Glutamatergic neuron (in vitro differentiated cells): ENCODE measurements at places on chromosomes 11 and 22. TPM values are rescaled to one million over a fixed set of nuclear protein-coding genes. Genes with fewer than 3 reads are reported as not detected.

OR10A2 gene
- total RNA-seq: not detected

MUC2 gene
- total RNA-seq: not detected

DNA sequence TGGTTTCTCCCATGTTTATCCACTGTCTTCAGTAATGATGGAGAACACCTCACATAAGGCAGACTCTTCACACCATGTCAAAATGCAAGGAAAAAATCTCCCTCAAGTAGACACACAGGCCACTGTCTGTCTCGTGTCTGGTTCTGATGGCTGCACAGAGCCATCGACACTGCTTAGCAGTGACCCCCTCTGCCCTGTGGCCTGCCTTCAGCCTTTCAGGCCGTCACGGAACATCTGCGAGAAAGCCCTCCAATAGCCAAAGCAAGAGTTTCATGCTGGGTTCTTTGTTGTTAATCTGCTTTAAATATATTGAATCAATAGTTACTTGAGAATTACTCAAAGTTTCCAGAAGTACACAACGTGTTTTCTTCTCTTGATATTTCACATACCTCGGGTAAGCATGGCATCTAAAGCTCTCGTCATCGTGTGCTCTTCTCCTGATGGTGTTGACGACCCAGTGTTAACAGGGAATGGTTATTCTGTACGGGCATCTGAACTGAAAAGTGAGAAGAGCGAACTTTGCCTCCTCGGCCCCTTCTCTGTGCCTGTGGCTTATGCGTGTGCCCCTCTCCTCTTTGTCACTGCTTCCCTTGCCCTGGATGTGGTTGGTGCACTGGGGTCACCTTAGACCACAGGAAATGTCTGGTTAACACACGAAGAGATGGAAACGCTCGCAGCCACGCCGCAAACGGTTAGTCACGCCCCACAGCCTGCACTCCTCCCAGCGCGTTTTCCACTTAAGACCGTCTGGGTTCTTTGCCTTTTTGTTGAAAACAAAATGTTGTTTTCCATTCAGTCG is 33.4 kb upstream of the CTTN start:
- no peak for DNase-seq

GRCh38 chr11:65425105-65425970 is 2.7 kb downstream of the NEAT1 start:
- DNase-seq: no peak

DNA sequence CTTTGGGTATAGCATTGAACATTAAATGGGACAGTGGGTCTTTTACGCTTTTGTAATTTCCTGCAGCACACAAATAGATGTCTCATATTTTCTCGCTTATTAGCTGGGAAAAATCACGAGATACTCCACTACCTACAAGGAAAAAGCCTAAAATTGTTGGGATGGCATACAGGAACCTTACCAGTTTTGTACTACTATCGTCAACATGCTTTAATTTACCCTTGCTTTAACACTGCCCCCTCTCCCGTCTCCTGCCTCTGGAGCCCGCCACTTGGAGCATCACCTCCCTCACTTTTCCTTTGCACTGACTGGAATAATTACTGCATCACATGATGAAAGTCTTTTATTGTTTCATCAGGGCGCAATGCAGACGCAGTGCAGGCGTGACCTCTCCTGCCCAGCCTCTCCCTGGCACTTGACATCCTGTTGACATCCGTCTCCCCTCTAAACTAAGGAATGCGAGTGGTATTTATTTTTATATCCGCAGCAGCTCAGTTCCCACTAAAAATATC is 1.0 kb upstream of the FNBP4 start:
- DNase-seq: peak; percentile 29

DNA sequence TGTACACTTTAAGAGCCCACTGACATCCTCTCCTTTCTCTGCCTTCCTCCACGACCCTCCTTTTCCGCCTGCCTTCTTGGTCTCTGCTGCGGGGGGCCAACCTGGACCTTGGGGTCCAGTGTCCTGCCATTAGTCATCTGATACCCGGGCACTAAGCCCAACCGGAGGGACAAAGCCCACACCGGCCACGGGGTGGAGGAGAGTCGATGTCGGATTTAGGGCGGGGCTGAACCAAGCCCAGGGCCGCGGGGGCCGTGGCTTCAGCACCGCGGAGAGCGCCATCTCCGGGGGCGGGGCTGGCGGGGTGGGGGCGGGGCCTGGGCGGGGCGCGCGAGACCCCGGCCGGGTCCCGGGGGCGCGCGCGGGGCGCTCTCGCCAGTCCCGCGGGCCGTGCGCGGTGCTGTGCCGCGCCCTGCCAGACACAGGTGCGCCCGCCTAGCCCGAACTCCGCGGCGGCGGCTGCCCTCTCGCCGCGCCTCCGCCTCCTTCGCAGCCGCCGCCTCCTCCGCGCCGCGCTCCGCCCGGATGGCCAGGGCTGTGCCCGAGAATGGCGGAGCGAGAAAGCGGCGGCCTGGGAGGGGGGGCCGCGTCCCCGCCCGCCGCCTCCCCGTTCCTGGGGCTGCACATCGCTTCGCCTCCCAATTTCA is at the start of gene MAPK8IP1:
TSS of gene MAPK8IP1 (plus strand) at position 378 of the 647 bp plus-strand sequence. CDS start at position 548, 170 bp downstream.
- peak; percentile 78 for DNase-seq

GRCh38 chr11:10294290-10294953 is 403 bp upstream of the SBF2 start:
- peak; percentile 56 for DNase-seq

RIMBP3B gene
- 0.07 TPM for total RNA-seq

PANX3 gene
- total RNA-seq: not detected

GRCh38 chr11:125263268-125263790 is 98.8 kb downstream of the PKNOX2 start:
- DNase-seq: peak; percentile 78

DNA sequence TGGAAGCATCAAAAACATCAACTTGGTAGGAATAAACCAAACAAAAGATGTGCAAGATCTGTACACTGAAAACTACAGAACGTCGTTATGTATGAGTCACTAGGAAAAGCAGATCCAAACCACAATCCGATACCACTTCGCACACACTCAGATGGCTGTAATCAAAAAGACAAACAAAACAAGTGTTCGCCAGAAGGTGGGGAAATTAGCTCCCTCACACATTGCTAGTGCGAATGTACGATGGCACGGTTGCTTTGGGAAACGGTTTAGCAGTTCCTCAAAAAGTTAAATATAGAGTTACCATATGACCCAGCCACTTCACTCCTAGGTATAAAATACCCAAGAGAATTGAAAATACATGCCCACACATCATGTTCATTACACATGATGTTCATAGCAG is 14.8 kb upstream of the CARD10 start:
- DNase-seq: no peak

- DNase-seq: no peak
Observed at GRCh38 chr11:103594283-103594682, 442.2 kb upstream of the DDI1 start.

DNA sequence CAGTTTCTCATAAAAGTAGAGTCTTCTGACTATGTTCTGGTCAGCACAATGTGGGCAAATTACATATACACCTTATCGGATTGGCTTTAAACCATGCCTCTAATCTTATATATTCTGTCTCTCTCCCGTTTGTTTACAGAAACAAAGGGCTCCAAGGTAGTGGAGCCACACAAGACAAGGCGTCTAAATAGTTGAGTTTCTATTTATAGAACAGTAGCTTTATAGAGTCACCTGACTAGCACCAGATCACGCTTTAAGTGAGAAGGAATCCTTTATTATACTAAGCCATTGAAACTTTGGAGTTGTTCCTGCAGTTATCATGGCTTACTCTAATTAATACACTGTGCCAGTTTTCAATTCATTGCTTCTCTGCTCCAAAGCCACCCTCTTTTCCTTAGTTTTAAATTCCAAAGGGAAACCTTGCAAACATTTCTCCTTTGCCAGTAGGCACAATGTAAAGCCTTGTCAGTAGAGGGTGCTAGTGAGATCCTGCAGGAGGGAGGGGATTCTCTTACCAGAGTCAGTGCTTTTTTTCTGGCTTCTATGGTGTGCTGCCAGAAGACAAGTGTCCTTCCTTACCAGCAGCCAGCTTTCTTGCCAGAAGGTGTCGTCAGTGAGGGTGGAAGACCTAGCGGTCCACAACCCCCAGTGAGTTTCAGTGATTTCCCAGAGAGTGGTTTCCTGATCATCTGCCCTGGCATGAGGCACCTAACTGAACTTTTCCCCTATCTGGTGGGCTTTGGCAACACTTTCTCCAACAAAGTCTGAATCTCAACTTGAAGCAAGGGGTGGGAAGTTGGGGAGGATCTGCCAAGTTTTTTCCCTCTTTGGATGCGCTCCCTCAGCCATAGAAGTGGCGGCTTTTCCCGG is 71.7 kb downstream of the RAB38 start:
- DNase-seq: peak; percentile 40

DNA sequence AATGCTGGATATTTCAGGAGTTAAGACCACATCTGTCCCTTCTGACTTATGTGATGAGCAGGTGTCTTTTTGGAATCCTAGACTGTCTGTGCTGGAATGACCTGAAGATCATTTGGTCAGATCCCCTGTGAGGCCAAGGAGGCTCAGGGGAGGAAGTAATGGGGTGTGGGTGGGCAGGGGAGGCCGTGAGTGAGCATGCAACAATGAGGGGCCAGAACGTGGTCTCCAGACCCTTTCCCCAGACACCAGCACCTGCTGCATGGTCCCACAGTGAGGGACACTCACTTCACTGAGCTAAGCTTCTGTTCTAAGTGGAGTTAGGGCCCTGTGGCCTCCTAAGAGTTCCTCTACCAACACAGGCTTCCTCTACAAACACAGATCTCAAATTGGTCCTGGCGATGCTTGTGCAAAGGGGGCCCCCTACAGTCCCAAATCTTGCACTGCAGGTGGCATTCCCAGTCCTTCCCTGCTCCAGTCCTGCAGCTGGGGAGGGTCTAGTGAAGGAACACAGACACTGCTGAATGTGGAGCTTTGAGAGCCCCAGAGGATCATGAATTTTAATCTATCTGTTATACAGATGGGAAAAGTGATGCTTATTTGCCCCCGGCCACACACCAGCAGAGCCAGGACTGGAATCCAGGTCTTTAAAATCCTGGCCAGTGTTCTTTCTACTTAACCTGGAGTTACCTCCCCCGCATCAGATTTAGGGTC is 7.4 kb downstream of the USP2 start:
- DNase-seq: peak; percentile 92

MGAT3 gene
- total RNA-seq: 12.8 TPM

CYB5R2 gene
- total RNA-seq: 2.6 TPM

- no peak for DNase-seq
Observed at GRCh38 chr22:17106161-17106784, 14.9 kb downstream of the TMEM121B start.

DNA sequence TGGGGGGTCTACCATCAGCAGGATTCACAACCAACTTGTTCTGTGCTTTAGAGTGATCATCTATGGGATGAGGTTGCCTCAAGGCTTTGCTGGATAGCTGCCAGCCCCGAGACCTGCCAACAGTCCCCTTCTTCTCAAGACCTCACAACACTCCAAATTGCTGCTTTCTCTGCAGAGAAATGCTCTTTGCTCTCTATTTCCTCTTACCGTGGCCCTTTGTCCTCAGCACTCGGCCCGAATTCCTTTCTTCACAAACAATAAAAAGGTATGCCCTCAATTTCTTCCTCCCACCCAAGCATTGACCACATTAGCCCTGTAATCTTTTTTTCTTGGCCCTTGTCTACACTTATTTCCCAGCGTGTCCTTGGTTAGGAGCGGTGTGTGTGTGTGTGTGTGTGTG is 147.4 kb upstream of the SNX19 start:
- no peak for DNase-seq

DNA sequence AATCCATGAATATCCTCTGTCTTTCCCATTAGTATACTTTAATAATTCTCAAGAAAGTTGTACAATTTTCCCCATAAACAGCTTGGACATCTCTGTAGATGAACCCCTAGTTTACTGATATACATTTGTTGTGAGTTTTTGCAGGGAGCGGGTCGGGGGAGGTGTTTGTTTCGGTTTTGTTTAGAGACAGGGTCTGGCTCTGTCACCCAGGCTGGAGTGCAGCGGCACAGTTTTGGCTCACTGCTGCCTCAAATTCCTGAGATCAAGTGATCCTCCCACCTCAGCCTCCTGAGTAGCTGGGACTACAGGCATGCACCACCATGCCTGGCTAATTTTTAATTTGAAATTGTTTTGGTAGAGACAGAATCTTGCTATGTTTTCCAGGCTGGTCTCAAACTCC is 57.6 kb downstream of the IGLL5 start:
- DNase-seq: no peak

- no peak for DNase-seq
Observed at GRCh38 chr11:70505331-70505731, 107.0 kb downstream of the CTTN start.

- no peak for DNase-seq
Observed at GRCh38 chr11:112615238-112615637, 346.0 kb upstream of the NCAM1 start.

- no peak for DNase-seq
Observed at GRCh38 chr11:122192634-122193255, 76.7 kb upstream of the BLID start.

DNA sequence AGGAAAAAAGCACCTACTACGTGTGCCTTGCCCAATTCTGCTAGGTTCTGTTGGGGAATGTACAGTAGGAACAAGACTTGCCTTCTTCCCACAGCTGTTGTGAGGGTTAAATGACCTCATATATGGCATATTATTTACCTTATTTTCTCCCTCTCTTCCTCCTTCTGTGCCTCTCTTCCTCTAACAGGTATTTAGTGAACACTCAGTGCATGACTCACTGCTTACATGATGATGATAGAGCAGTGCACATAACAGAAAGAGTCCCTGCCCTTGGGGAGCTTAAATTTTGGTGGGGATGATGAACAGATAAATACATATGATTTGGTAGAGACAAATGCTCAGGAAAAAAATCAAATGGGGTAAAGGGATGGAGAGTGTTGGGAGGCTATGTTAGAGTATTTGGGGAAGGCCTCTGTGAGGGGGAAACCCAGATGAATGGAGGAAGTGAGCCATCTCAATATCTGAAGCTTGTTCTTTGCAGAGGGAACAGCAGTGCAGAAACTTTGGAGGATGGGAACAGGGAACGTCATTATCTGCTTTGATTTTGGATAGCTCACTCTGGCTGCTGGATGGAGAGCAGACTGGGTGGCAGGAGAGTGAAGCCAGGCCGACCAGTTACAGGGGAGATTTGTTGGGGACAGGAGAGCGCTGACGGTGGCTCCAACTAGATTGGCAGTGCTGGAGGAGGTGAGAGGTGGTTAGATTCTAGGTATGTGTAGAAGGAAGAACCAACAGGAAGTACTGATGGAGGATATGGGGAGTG is 95.5 kb upstream of the TENM4 start:
- DNase-seq: no peak

- peak; percentile 59 for DNase-seq
Observed at GRCh38 chr22:41217553-41218157, 12.5 kb downstream of the L3MBTL2 start.
